ENCODE measurements at places on chromosomes 4 and X. TPM values are rescaled to one million over a fixed set of nuclear protein-coding genes. Genes with fewer than 3 reads are reported as not detected.

DNA sequence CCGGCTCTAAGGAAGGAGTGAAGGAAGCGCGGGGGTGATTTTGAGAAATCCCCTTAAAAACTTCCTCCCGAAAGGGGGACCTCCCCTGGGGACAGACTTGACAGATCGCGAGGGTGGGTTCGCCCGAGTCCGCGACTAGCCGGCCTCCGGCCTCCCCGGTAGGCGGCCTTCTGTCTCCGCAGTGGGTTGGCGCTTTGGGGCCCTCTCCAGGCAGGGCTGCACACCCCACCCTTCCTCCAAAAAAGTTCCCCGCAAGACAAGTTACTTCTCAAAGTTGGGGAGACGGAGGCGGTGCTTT is 24.8 kb downstream of the HOPX start:
- peak; percentile 51 for DNase-seq
- H3K27ac ChIP-seq, result no peak overlapping the region
- no peaks in the 10 kb centered on the region for H3K4me1 ChIP-seq
- no peaks in the 10 kb centered on the region for H3K36me3 ChIP-seq

The KCNE5 gene
- total RNA-seq, result 0.44 TPM

- no peak overlapping the region for H3K27ac ChIP-seq
- H3K4me1 ChIP-seq, result no peaks in the 10 kb centered on the region
- H3K36me3 ChIP-seq, result no peaks in the 10 kb centered on the region
- no peak for DNase-seq
- no peak overlapping the region for H3K4me3 ChIP-seq
- no peaks in the 10 kb centered on the region for H3K27me3 ChIP-seq
Observed at GRCh38 chr4:62439051-62439450, 1238.9 kb downstream of the ADGRL3 start.

The DAPP1 gene
- 10.1 TPM for total RNA-seq

DNA sequence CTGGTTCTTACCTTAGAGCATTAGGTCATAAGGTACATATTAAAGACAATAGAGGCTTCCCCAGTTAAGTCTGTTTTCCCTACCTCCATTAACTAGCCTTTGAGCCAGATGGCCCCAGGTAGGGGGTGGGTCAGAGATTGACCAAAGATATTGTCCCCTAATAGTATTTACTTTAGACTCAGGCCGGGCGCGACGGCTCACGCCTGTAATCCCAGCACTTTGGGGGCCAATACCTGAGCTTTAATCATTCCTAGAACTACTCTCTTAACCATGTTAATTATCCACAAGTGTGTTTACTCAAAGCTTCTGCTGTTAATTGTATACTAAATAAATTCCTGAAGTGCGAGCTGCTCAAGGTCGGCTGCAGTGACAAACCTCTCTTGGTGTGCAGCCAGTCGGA is 28.0 kb upstream of the AMBN start:
- H3K4me3 ChIP-seq, result no peak overlapping the region
- no peak overlapping the region for H3K27ac ChIP-seq
- no peaks in the 10 kb centered on the region for H3K27me3 ChIP-seq
- DNase-seq, result no peak

The MEPE gene
- total RNA-seq, result not detected

The KLHL4 gene
- 2.1 TPM for total RNA-seq

- no peaks in the 10 kb centered on the region for H3K4me1 ChIP-seq
- no peak overlapping the region for H3K27ac ChIP-seq
- H3K27me3 ChIP-seq, result no peaks in the 10 kb centered on the region
- DNase-seq, result no peak
- H3K36me3 ChIP-seq, result no peaks in the 10 kb centered on the region
Observed at GRCh38 chr4:140293979-140294378, 79.5 kb upstream of the SCOC start.
